HEK293T (cell line): ENCODE measurements at places on chromosomes 3 and 15.

- DNase-seq = no peak
Measured at GRCh38 chr3:141096164-141096563, 45.0 kb downstream of the SPSB4 start.

DNA sequence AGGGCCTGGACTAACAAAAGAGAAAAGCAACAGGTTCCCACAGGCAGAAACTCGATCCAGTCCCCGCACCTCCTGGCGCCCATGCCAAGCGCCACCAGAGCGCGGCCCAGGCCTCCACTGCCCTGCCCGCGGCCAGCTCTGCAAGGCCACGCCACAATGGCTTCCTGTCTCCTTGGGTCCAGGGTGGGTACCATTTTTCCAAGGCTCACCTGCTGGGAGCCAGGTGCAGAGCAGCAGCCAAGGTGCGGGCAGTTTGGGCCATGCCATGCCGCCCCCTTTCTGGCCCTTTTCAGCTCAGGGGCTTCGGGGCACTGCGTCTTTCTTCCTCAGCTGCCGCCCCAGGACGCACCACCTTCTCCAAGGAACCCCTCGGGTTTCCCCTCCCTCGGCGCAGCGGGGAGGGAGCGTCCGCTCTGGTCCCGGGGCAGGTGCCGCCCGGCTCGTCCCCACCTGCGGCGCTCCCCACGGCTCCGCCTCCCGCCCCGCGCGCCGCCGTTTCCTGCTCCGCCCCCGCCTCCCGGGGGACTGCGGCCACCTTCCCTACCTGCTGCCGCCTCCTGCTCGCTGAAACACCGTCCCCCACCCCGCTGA is at the start of gene ILDR1:
Gene ILDR1 (minus strand): TSS at position 437 of the 591 bp plus-strand sequence. CDS start 170 bp downstream, at position 267.
- DNase-seq = no peak

GRCh38 chr3:190867071-190867470 is 4.6 kb upstream of the GMNC start:
- DNase-seq = no peak

DNA sequence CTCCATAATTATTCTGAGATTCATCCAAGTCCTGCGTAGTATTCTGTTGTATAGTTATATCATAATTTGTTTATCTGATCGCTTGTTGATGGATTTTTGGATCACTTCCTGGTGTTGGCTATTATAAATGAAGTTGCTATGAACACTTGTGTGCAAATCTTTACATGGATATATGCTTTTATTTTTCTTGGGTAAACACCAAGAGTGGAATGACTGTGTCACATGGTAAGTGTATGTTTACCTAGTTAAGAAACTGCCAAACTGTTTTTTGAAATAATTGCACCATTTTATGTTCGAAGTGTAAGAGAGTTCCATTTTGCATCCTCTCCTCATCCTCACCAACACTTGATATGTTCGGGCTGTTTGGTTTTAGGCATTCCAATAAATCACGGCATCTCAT is 360.4 kb upstream of the FRG2C start:
- no peak for DNase-seq

DNA sequence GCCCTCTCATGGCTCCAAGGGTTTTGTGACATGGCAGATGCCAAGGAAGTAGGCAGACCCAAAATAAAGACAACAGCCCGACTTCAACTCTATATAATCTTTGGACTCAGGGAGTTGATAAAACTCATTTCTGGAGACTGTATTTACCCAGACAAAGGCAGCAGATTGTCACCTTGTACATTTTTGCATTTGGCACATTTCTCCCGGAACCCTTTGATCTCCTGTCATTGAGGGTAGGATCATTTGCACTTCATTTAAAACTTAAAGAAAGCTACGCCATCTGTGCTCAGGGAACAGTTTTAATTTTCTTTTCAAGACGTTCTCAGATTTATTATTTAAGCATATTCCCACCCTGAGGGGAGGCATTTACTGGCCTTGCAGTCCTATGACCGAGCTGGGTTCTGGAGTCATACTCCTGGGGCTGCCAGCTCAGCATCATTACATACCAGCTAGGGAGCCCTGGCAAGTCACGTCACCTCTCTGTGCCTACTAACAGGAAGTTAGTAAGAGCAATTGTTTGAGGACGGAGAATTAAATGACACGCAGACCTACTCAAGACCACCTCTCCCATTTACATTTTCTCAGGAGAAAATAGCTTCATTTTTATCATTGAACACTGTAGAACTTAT is 5.9 kb downstream of the CDCP1 start:
- no peak for DNase-seq

DNA sequence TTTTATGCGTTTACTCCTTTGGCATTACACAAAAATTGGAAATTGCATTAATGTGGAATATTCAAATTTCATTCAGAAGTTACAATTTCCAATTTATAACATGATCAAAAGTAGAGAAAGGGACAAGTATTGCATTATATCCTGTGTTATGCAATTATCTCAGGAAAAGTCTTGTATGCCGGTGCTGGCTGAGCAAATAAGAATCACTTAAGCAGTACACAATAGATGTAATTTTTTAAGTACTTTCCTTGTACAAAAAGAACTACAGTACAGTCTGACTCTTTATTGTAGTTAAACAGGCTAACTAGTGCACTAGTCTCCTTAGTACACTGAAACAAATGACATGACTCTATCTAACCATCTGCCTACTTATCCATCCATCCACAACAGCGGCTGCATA is 493.2 kb upstream of the KCNMB2 start:
- DNase-seq = no peak

DNA sequence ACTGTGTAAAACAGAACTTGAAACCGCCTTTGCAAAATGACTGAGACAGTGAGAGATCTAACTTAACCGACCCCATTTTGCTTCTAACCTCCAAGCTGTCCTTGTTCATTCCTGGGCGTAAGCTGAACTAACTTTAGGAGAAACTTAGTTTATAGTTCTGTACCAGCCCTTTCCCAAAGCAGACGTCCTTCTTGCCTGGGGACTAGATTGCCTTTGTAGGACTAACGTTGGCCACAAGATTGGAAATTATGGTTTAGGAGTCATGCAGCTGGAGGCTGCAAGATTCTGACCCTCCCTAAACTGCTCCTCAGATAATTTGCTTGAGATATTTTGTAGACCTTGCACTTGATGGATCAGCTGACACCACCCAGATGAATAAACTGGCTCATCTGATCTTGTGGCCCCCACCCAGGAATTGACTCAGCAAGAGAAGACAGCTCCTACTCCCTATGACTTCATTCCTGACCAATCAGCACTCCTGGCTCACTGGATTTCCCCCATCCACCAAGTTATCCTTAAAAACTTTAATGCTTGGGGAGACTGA is 219.9 kb upstream of the PROK2 start:
- DNase-seq = no peak

DNA sequence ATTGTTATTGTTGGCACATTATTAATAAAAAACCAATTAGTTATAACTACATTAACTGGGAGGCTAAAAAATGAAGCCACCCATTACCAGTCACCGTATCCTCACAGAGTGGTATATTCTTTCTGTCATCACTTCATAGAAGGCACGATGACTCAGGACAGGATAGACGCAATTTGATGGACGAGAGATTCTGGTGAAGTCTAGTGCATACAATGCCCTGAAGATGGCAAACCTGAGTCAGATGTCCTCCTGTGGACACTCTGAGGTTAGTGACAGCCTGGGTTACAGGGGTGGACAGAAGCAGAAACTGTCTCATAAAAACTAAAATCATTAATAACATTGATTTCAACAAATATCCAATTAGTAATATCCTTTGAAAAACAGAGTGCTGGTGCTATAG is 150.3 kb downstream of the SLC9A9 start:
- DNase-seq = no peak

DNA sequence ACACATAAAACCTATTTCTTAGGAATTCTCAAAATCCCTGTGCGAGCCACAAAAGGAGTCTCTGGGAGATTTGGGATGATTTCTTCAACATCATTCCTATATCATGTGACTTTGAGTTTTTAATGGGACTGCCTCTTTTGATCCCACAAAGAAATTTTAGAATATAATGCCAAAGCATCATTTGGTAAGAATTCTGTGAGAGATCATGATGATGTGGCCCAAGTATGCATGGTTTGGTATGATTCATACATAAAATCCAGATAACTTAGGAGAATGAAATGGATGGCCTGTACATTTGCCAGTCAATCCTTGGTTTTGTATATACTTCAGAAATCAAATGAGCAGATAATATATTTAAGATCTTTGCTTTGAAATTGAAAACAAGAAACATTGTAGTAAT is 61.3 kb downstream of the UBE2E2 start:
- no peak for DNase-seq

- no peak for DNase-seq
Measured at GRCh38 chr3:9627901-9628633, 21.2 kb upstream of the MTMR14 start.
